ENCODE measurements at places on chromosomes 3 and 15. TPM values are rescaled to one million over a fixed set of nuclear protein-coding genes. Genes with fewer than 3 reads are reported as not detected.

The SH2D7 gene
- not detected for total RNA-seq

The REC114 gene
- not detected for total RNA-seq

The CLDN16 gene
- 0.31 TPM for total RNA-seq

The ZPLD1 gene
- not detected for total RNA-seq

The CCR9 gene
- total RNA-seq: not detected

GRCh38 chr3:46921041-46921440 lies 43.5 kb downstream of the PTH1R start:
- DNase-seq: no peak

GRCh38 chr15:55590788-55591187 lies 2.6 kb upstream of the PYGO1 start:
- no peak for DNase-seq

- DNase-seq: no peak
These were observed 22.4 kb downstream of the CD86 start for GRCh38 chr3:122077293-122078234.

DNA sequence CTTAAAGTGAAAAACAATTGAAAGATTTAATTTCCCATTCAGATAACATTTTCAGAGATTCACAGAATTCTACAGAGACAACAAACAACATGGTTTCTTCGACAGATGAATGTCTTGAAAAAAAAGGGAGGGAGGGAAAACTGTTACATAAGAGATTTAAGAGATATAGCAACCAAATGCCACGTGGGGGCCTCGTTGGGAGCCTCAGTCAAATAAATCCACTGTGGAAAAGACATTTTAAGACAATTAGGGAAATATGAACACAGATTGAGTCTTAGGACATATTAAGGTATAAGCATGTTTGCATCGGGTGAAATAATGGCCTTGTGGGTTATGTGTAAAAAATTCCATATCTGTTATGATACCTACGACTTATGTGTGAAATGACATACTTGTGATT lies 5.0 kb upstream of the PRRT3 start:
- DNase-seq: no peak

GRCh38 chr3:212432-212831 lies 15.9 kb downstream of the CHL1 start:
- DNase-seq: no peak

DNA sequence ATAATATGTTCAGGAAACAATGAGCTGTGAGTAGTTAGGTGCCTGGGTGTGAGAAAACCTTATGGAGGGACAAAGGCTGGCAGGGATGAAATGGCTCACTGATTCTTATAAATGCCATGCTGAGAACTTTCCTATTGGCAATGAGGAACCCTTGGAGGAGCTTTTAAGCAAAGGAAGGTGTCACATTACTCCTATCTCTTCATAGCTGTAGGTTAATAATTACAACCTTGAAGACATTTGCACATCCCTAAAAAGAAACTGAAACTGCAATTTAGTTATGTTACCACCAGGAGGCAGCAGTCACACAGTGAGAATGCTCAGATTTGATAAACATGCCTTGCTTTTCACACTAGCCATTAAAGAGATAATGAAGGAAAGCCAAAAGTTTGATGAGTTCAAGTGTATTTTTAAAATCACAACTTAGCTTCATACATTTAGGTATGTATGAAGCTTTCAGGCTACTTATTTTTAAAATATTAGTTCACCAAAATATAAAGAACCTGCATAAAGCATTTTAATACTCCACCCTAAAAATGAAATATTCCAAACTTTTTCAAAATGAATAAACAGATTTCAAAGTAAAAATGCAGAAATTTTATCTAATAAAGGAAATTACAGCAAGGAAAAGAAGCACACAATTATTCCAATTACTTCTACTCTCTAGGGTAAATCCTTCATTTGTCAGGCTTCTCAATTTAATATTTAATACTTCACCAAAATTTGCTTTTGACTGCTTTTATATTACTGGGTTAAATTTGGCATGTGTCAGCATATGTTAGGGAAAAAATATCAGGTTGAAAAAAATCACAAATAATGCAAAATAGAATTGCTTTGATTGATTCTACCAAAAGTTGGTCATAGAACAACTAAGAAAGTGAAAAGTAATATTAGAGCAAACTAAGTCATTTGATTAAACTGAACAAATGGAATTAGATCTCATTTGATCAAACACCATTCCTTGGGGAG lies 136.9 kb upstream of the SLC2A2 start:
- no peak for DNase-seq

DNA sequence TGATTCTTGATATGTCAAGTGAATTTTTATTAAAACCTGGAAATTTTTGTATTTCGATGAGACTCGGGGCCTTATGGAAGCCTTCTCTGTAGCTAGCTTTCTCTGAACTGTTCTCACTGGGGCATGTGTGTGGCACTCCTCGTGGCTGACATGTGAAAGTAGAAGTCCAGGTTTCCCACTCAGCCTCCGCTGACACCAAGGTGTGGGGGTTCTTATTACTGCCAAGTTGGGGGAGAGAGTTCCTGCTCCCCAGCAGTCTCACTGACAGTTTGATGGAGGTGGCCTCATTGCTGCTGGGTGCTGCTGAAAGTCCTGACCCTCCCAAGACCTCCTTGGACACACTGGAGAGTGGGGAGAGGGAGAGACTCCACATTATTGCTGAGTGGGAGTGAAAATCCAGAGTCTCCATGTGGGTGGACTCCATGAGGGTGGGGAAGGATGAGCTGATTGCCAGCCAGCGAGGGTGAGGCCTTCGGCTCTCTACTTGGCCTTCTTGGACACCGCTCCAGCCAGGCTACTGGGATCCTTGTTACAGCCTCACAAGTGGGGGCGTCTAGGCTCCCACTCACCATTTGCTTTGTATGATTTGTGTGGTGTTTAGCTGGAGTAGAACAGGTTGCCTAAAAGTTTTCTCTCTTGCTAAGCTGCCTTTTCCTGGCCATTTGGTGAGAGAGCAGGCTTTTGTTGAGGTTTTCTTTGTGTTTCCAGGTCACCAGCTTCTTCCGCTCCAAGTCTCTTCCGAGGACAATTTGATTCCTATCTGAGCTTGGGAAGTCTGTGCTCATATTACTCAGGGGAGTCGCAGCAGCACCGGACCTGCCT lies 64.1 kb downstream of the LSM3 start:
- no peak for DNase-seq

DNA sequence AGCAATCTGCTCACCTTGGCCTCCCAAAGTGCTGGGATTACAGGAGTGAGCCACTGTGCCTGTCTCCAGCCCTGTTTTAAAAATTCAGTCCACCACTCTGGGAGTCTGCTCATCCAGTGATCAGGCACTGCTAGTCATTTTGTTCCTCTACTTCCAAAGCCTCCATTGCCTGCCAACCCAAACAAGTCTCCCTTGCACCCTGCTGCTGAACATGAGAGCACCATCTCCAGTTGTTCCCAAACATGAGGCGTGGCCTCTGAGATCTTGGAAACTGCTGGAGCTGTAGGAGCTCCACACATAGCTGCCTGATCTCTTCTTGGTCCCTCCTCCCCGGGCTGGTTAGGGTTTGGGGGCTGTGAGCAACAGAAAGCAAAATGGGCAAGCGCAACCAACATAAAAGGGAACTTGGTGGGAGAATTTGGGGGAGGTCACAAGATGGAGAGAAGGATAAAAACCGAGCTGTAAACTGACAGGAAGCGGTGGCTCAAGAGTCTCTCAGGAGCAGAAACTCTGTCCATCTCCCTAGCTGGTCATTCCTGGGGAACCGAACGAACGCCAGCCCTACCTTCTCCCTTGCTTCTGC lies 49.6 kb upstream of the TLE3 start:
- DNase-seq: no peak

DNA sequence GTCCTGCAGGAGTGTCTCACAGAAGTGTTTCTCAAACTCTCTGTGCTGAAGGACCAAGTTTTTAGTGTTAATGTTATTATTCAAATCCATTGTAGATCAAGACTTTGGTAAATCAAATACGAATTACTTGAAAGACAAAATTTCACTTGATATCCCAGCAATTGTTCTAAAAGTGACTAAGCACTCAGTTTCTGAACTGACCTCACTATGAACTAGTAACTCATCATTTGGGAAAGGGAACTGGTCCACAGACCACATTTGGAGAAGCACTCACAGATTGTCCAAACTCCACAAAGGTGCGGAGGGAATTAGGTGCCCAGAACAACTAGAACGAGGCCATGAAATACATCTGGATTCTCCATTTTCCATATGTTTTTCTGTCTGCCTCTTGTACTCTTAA lies 25.6 kb downstream of the FAM43A start:
- no peak for DNase-seq
